Activated T-helper 17 cell treated with anti-CD3 and anti-CD28 coated beads, Interleukin-2, amount 50 U/mL, for 72 hours (primary cell): ENCODE measurements at places on chromosomes 2 and 18. TPM values are rescaled to one million over a fixed set of nuclear protein-coding genes. Genes with fewer than 3 reads are reported as not detected.

DNA sequence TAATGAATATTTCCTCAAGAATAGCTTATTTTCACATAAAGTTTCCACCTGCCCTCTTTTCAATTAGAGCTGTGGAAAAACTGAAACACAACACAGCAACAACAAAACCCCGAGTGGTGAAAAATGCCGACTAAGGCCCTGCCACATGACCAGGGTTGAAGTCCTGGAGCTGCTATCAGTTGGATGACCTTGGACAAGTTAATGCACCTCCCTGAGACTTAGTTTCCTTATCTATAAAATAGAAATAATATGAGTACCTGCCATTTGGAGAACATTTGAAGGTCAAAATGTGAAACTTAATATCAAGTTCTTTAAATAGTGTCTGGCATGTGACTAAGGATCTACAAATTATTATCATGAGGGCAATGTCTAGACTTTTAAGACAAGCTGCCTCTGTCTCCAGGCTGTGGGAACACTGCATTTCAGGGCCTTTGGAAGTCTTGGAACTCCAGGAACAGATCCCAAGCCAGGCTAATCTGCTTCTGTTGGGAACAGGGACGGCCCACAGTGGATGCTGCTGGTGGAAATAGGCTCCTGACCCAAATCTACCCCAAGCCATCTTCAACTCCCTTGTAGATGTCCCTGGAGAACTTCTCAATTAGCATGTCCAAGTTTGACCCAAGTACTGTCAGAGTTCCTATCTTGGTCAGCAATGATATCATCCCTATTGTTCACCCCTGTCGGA lies 42.0 kb upstream of the TRIB2 start:
- ATAC-seq: no peak

TOGARAM2 gene
- total RNA-seq: 4.3 TPM

DNA sequence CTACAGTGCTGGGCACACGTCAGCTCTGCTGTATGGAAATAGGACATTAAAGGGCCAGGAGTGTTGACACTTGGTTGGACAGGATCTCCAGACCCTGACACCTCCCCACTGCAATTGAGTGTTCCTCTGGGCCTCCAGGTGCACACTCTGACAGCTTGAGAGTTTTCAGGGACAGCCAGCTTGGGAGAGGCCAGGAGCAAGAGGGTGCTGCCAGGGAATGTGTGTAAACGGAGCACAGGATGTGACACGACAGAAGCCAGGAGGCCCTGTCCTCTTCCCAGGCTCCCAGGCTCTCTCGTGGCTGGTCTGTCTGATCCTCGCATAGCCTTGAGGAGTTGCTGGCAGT lies 318.1 kb upstream of the HS6ST1 start:
- no peak for ATAC-seq

EIF2AK2 gene
- 25.4 TPM for total RNA-seq

GRCh38 chr2:179428649-179429048 lies 164.0 kb upstream of the SESTD1 start:
- no peak for ATAC-seq

SIX3 gene
- not detected for total RNA-seq

DNA sequence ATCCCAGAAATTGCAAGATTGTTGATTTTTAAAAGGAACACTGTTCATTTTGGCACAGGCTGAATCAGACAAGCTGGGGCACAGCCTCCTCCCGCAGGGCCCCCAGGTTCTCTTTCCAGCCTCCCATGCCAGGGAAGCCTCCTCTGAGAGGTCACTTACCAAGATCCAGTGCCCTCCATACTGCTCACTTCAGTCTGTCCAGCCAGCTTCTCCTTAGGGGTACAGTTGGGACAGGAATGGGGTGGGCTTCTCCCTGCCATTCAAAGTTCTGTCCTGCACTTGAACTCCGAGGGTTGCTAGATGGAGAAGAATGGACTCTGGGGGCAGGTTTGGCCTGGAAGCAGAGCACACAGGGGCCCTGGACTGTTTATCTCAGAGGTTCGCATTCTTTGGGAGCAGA lies 7.5 kb upstream of the CYP26B1 start:
- no peak for ATAC-seq

- peak; percentile 45 for ATAC-seq
Observed at GRCh38 chr2:15223887-15224286, 337.2 kb downstream of the NBAS start.

GRCh38 chr2:85353876-85354285 lies 447 bp downstream of the RETSAT start:
- peak; percentile 35 for ATAC-seq

WNT10A gene
- 49.8 TPM for total RNA-seq
